Placental pericyte (primary cell): ENCODE measurements at places on chromosomes 11 and 22. TPM values are rescaled to one million over a fixed set of nuclear protein-coding genes. Genes with fewer than 3 reads are reported as not detected.

CLTCL1 gene
- 12.7 and 15.3 TPM in 2 replicates for total RNA-seq

TOM1 gene
- total RNA-seq = 75.2 and 269 TPM in 2 replicates

MMP7 gene
- total RNA-seq = 1.1 TPM in 1 of 2 replicates, not detected in the other

DEUP1 gene
- total RNA-seq = not detected in 2 replicates

BCL2L13 gene
- 55.4 and 58.6 TPM in 2 replicates for total RNA-seq
